ENCODE measurements at places on chromosomes 12 and 14.

- no peak for DNase-seq
Measured at GRCh38 chr14:87643005-87643404, 350.0 kb downstream of the GALC start.

GRCh38 chr12:7101047-7101693, 7.8 kb downstream of the C1RL start:
- no peak for DNase-seq

DNA sequence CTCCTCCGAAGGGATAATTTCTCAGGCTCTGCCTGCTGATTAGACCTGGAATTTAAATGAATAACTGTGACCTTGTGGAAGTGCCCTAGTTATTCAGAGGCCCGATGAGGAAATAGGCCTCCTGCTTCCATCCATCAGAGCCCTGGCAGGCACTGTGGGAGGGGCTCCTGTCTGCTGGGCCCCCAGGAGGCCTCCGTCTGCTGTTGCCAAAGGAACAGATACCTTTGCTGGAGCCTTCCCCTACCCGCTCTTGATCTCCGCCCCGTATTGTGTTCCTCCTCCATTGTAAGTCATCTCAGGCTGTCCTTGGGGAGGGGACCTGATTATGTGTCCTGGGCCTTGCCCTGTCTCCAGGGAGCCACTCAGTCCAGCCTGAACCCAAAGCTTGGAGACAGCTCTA, 112.3 kb downstream of the NRXN3 start:
- no peak for DNase-seq

- no peak for DNase-seq
Measured at GRCh38 chr12:90909069-90909770, 45.8 kb downstream of the CCER1 start.

DNA sequence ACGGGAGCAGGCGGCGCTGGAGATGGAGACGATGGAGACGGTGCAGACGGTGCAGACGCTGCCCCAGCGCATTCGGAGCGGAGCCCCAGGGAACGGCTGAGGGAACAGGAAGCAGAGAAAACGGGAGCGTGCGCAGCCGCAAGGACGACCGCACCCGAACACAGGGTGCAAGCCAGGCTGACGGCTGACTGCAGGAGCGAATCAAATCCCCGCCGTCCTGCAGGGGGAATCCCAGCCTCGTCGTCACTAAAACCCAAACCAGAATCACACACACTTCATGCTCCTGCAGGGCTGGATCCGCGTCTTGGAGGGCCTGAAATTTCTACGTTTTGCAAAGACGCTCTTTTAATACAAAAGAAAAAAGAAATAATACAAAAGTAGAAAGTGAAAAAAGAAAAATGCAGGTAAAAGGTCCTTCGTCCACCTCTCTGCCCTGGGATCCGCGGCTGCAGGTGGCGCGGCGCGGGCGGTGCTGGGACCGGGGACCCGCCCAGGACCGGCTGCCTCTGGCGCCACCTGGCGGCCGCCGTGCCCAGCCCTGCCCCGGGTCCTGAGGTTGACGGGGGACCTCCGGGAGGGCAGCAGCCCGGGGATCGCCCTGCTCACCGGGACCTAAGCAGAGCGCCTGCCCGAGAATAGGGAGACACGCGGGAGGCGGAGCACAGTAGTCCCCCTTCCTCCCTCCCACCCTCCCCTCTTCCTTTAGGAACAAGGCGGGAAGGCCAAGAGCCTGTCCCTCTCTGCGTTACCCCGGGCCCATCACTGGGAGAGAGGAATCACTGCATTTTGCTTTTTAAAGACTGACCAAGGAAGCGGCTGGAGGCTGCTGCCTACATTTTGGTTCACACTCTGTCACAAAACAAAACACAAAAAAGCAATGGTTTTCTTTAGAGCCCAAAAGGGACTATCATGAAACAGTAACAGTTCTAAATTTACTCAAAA, 20.1 kb downstream of the STX2 start:
- peak; percentile 33 for DNase-seq

- DNase-seq = no peak
Measured at GRCh38 chr12:98653866-98654493, 8.9 kb downstream of the APAF1 start.

- no peak for DNase-seq
Measured at GRCh38 chr12:68958322-68958721, 25.4 kb upstream of the CPM start.

GRCh38 chr14:73476451-73476931, 14.2 kb upstream of the RIOX1 start:
- no peak for DNase-seq

Measured in activated CD8-positive, alpha-beta memory T cell treated with anti-CD3 and anti-CD28 coated beads for 4 hours (primary cell).